Fibroblast of skin of scalp (primary cell): ENCODE measurements at places on chromosomes 16 and 17.

- DNase-seq: peak; percentile 95
These were observed 6.0 kb downstream of the MYO1D start for GRCh38 chr17:32870969-32871368.

DNA sequence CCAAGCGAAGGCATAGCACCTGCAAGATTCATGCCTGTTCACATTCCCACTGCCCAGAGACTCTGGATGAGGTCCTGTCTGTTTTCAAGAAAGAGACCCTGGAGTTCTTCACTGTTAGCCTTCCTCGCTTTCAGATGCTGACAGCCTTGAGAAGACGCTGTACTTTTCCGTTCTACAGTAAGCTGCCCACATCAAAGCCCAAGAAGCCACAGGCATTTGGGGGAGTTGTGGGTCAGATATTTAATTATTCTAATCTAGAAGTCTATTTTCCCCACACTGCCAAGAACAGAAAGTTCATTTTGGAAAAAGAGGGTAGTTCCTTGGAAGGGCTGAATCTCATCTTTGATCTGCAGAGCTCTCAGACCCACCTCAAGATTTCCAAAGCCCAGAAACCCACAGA is 127.9 kb downstream of the AXIN2 start:
- DNase-seq: no peak

GRCh38 chr17:19336938-19337711 is 25.4 kb downstream of the B9D1 start:
- DNase-seq: no peak

GRCh38 chr17:80891397-80892018 is 100.1 kb upstream of the CHMP6 start:
- peak; percentile 97 for DNase-seq

- no peak for DNase-seq
These were observed 278 bp downstream of the RAB11FIP3 start for GRCh38 chr16:425740-426114.

GRCh38 chr16:89093602-89094251 is at the start of gene ACSF3:
Gene ACSF3, plus strand, starts transcription at chr16:89093852. Its CDS starts 6,830 bp downstream, at chr16:89100682.
- DNase-seq: peak; percentile 70

DNA sequence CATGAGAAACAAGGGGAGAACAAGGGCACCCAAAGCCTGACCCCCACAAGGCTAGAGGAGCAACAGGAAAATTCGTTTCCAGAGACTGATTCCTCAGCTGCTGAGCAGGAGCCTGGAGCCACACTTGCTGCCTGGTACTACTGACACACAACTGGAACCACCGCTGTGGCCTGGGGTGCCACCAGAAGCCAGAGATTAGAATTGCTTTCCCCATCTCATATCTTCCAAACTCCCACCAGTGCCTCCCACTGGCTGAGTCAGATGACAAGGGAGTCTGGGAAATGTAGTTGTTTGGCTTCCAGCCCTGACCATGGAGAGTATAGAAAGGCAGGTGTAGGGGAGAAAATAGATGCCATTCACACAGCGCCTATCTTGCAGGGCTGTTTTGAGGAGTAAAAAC is 4.1 kb upstream of the TMEM11 start:
- DNase-seq: peak; percentile 12

GRCh38 chr16:54366943-54367342 is 80.4 kb upstream of the IRX3 start:
- DNase-seq: no peak

GRCh38 chr16:51388516-51388951 is 237.5 kb upstream of the SALL1 start:
- DNase-seq: no peak

GRCh38 chr17:29111816-29112499 is 68.2 kb downstream of the MYO18A start:
- peak; percentile 72 for DNase-seq

- no peak for DNase-seq
These were observed 60.4 kb downstream of the BAIAP2 start for GRCh38 chr17:81095383-81095762.

GRCh38 chr16:22035153-22035552 is 27.2 kb downstream of the MOSMO start:
- no peak for DNase-seq

DNA sequence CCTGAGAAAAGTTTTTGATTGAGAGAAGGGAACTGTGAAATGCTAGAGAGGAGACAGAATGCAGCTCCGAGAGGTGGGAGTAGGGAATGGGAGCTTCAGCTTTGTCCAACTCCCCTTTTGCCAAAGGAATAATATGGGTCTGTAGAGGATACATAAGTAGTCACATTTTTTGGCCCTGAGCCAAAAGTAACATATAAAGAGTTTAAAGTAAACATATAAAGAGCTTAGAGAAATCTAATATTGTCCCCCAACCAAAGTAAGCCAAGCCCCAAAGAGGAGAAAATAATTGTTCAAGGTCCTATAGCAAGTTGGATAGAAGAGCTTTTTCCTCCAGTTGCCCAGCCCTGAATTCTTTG is 215.1 kb downstream of the TMEM114 start:
- no peak for DNase-seq

DNA sequence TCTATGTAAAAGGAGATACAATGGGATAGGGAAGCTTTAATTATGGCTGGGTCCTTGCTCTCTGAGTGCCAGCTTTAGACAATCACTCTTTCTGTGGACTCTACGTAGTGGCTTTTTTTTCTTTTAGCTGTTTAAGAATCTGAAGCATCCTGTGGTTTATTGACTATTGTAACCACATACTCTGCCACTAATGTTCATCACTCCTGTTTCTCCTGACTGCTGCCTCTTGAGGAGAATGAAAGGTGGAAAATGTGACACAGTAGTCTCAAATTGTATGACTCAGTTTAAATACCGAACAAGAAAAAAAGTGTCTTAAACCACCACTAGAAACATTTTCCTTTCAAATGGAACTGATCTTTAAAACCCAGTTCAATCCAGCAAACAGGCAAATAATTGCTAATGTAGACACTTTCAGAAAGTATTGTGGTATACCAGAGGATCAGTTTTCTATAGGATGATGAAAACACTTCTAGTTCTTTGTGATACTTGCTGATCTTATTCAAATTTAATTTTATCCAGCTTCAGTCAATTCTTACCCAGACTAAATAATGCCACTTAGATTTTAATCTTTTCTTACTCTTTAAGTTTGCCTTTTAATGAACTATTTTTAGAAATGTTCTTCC is 302.7 kb upstream of the PMFBP1 start:
- DNase-seq: peak; percentile 96

DNA sequence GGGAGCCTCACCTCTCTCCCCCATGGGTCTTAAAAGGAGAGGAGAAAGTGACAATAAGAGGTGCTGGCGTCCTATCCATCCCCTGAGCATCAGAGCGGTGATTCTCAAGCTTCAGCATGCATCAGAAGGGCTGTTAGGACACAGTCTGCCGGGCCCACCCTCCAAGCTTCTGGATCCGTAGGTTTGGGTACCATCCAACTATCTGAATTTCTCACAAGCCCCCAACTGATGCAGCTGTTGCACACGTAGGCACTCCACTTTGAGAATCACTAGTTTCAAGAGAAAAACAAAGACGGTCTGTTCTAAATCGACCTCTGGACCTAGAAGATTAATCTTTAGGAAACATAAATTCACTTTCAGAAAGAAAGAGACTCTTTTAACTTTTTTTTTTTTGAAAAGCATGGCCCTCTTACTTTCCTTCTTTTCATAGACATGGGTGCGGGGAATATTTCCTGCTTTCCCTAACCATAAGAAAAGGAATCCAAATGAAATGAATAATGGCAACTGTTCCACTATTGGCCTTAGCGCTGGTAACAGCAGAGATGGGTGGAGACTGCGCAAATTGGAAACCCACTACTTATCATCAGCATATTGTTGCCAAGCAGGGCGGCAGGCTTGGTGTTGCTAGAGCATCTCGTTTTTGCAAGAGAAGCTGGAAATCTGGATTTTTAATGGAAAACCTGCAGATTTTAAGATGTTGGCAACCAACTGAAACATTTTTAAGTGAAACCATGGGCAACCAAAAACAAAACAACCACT is 144.4 kb downstream of the GAS7 start:
- no peak for DNase-seq

DNA sequence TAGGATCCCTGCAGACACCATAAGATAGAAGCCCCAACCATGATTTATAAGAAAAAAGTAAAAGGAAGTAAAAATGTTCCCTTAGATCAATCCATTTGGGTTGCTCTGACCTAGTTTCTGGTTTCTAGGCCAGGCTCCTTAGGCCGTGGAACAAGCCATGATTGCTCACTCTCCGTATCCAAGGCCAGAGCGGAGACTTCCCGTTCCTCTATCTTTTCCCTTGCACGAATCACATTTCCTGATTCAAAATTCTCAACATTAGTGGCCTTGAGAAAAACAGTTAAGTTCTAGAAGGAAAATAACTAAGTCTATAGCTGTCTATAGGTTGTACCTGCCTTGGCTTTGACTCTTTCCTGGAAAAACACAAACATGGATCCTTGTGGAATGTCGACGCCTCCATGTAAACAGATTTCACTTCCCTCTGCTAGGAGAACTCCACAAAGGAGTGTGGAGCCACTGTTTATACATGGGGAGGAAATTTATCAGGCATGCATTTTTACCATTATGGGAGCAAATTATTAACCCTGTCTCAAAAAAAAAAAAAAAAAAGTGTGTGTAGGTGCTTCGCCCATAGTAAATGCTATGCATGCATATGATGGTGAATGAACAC is 149.6 kb downstream of the ZFHX3 start:
- no peak for DNase-seq

- DNase-seq: no peak
These were observed 15.0 kb downstream of the HASPIN start for GRCh38 chr17:3738562-3739295.

DNA sequence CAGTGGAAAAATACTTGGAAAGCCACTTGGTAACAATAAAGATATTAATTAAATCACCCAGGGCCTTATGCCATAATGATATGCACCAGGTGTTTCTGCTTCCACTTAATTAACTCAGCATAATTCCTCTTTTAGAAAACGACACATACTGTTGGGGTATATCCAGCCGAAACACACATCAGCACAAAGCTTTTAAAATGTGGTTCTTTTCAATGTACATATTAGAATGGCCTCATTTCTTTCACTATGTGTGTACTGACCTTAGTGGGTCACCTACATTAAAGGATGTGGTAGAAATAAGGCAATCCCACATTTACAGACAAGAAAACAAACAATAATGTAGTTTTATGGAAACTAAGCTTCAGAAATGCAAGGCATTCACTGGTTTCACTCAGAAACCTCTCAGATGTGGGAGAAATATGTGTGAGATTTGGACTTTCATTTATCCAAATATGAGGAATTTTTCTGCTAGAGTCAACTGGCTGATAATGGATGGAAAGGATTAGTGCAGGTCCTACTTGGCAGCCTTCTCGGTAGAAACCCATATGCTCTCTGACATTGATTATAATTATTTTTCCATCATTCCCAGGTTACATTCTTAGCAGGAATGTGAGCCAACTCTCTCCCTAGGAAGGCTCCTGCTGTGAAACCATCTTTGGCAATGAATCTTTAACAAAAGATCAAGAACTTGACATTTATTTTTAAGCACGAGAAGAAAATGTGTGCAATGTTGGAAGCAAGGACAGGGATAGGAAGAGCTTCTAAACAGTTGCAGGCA is 66.7 kb upstream of the DHX40 start:
- peak; percentile 76 for DNase-seq

GRCh38 chr17:55806745-55807495 is 56.1 kb downstream of the PCTP start:
- DNase-seq: no peak

DNA sequence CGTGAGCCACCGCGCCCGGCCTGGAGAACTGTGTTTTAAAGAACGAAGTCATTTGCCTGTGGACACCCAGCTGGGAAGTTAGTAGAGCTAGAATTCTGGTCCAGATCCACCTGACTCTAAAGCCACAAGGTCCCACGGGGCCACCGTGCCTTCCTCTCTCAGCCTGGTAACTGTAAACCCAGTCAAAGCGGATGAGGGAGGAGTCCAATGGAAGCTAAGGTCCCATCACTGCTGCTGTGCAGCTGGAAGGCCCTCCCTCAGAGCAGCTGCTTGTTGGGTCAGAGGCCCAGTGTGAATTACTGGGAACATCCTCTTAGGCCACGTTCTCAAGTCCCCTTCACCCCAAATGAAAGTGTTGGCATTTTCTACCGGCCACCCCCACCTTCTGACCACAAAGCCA is 48.8 kb upstream of the CACNG5 start:
- no peak for DNase-seq

GRCh38 chr17:14616528-14616927 is 315.6 kb downstream of the HS3ST3B1 start:
- peak; percentile 80 for DNase-seq

- no peak for DNase-seq
These were observed 151.3 kb upstream of the CNTNAP4 start for GRCh38 chr16:76125871-76126270.

DNA sequence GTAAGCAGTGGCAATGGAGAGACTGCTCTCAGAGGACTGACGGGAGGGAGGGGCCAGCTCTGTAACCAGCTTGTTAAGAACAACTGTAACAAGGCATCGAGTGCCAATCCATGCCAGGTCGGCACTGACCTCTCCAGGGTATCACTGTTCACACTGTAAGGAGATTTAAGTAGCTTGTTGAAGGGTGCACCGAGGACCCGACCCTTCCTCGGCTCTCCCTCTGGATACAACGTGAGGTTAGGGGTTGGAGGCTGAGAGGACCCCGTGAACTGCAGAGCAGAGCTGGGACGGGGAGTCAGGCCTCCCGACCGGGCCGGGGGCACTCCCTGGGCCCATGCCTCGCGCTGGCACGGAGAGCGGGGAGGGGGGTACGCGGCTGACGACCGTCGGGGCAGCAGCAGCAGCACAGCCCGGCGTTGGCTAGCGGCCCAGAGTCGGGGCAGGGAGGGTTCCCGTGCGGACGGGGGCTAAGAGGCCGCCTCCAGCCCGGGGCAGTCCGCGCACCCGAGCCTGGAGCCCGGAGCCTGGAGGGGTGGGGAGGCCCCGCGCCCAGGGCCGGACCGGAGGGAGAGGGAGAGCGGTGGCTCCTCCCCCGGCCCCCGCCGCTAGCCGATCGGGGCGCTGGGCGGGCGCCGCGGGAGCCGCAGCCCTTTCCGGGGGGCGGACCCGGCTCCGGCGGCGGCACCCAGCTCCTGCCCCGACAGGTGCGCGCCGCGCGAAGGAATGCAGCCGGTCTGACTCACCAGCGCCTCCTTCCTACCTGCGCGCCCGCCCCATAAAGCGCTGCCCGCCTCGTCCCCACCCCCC is at the start of gene ITGB4:
Gene ITGB4, plus strand, starts transcription at position 804 of the 807 bp plus-strand sequence. CDS start 3,245 bp downstream, outside the sequence.
- DNase-seq: no peak

DNA sequence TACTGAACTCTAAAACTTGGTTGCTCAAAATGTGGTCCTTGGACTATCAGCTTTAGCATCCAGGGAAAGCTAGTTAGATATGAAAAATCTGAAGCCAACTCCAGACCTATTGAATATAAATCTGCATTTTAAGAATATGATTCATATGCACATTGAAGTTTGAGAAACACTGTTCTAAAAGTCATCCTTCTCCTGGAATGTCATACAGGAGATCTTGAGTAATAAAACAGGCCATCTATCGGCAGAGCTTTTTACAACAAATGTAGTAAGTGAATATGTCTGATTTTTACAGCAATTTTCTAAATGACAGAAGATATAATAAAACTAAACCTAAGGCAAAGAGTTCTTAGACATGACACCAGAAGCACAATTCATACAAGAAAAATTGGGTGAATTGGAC is 140.4 kb downstream of the PMP22 start:
- DNase-seq: peak; percentile 63

DNA sequence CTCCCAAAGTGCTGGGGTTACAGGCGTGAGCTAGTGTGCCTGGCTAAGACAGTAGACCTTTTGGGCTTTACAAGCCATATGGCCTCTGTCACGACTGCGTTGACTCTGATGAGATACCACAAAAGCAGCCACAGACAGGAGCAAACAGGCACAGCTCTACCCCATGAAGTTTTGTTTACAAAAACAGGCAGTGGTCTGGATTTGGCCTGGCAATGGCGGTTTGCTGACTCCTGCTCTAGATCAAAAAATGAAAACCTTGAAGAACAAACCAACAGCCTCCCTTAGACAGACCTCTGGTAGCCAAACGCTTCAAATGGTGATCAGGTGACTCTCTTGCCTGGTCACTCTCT is 20.7 kb downstream of the SLC43A2 start:
- DNase-seq: no peak
